ENCODE measurements at places on chromosomes 12 and 14.

GRCh38 chr12:9773216-9773877 lies 12.6 kb upstream of the CD69 start:
- no peak for DNase-seq

GRCh38 chr14:63852271-63852816 lies 460 bp upstream of the SYNE2 start:
- no peak for DNase-seq

DNA sequence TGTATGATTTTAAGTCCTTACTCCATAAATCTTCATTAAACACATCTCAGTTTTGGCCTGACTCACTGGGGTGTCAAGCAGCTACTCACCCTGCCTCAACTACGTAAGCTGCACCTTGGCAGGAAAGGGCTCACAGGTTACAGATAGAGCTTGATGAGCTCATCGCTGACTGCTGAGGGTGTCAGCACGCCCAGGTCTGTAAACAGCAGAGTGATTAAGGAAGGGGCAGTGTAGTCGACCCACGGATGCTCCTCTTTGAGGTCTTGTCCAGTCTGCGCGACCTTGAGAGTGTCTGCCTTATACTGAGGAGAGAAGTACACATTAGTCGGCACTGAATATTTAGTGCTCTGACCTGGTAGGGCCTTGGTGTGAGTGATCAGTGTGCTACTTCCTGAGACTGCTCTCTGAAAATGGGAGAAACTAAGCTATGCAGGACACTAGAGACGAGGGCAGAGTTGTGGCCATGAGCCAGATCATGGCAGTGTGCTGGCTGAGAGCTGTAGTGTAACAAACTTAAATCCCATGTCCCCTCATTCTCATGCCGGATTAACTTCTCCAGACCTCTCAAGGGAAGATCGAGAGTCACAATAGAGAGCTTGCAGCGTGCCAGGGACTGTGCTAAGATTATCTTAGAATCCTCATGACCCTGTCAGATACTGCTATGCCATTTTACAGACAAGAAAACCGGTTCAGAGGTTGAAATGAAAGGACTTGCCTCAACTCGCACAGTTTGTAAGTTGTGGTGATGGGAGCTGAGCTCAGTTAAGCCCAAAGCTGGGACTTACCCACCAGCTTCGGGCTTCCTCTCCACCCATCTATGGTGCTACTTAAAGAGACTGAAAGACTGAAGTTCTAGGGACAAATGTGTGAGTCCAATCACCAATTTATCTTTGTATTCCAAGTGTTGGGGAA lies 11.6 kb downstream of the EIF2B1 start:
- DNase-seq: no peak

DNA sequence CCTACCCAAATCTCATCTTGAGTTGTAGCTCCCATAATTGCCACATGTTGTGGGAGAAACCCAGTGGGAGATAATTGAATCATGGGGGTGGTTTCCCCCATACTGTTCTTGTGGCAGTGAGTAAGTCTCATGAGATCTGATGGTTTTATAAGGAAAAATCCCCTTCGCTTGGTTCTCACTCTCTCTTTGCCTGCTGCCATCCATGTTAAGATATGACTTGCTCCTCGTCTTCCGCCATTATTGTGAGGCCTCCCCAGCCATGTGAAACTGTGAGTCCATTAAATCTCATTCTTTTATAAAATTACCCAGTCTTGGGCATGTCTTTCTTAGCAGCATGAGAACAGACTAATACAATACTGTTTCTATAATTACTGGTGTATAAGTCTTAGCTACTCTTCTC lies 6.5 kb upstream of the BCAT1 start:
- no peak for DNase-seq

- DNase-seq: no peak
Measured at GRCh38 chr12:87376722-87377121, 652.5 kb downstream of the C12orf50 start.

DNA sequence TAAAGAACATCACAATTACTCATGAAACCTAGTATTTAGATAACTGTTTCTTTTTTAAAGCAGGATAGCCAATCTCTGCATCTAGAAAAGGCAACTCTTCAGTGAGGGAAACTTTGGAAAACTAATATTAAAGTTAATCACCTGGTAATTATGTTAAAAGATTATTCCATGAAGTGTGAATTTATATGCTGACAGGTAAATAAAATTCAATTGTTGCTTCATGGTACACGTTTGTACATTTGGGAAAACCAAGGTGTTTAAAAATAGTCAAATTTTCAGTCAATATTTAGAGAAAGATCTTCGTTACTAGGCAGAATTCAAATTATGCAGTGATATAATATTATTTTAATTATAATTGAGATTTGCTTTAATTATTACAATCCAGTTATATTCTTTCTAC lies 100.1 kb upstream of the LRFN5 start:
- no peak for DNase-seq

DNA sequence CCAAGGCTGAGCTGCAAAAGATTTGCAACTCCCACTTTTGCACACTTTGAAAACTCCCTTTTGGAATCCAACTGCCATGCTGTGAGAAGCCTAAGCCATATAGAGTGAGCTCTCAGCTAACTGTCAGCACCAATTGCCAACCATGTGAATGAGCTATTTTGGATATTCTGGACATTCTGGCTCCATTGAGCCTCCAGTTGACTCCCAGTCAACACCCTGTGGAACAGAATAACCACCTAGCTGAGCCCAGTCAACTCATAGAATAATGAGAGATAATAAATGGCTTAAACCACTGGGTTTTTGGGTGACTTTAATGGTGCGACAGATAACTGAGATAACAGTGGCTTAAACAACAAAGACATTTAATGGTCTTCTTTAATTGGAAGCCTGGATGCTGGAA lies 210.1 kb downstream of the SUDS3 start:
- no peak for DNase-seq

- no peak for DNase-seq
Measured at GRCh38 chr12:13085968-13086686, 17.3 kb downstream of the GSG1 start.

GRCh38 chr12:46368138-46368537 lies 4.4 kb downstream of the SLC38A2 start:
- no peak for DNase-seq

DNA sequence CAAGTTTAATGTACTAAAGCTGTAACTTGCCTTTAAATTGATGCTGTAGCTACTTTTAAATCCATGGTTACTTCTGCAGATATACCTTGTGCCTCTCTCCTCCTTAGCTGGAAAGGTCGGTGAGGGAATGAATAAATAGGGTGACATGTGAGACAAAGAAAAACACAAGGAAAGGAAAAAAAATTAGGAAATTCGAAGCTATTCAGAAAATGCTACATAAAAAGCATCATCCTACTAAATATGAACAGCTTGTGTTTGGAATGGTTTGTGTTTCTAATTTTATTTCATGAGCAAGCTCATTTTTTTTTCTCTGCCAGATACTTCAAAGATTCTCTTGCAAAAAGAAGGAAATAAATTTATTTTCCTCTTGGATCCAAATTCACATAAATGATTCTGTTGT lies 186.3 kb upstream of the NUDT4 start:
- no peak for DNase-seq

- no peak for DNase-seq
Measured at GRCh38 chr12:40831916-40832315, 139.7 kb downstream of the CNTN1 start.

DNA sequence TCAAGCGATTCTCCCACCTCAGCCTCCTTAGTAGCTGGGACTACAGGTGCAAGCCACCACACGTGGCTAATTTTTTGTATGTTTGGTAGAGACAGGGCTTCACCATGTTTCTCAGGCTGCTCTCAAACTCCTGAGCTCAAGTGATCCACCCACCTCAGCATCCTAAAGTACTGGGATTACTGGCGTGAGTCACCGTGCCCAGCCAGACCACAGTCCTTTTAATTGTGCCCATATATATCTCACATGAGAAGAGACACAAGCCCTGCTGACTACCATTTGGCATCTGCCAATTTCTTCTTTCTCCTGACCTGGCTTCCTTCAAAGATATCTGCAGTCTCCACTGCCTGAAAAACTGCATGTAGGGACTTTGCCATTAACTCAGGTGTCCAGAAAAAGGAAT lies 142.5 kb downstream of the DPY19L2 start:
- DNase-seq: no peak

DNA sequence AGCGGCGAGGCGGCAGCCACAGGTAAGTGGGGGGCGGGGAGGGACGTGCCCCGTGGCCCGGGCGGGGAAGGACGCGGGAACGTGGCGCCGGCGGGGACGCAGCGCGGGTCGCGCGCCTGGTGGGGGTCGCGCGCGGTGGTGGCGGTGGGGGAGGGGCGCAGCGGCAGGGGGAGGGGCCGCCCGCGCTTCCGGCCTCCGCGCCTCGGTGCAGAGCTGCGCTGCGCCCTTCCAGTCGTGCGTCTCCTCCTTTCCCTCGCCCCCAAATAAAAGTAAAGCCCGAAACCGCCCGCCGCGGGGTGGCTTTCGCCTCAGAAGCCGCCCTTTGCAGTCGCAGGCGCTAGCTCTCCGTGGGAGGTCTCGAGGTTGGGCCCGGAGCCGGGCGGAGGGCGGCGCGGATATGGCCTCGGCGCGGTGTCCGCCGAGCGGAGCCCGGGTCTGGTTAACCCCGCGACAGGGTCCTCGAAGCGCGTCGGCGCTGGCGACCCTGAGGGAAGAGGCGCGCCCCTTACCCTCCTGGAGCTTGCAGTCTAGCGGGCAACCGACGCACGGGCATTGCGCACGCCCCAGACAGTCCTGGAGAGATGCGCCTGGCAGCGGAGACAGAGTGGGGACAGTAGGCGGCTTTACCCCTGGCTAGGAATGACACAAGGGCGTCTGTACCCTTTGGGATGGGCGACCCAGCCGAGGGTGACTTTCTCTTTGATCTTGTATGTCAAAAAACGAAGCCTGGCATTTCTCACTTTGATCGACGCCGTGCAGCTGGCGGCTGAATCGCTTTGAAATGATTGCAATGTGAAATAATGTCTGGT lies 589 bp downstream of the ATF1 start:
- DNase-seq: peak; percentile 70

DNA sequence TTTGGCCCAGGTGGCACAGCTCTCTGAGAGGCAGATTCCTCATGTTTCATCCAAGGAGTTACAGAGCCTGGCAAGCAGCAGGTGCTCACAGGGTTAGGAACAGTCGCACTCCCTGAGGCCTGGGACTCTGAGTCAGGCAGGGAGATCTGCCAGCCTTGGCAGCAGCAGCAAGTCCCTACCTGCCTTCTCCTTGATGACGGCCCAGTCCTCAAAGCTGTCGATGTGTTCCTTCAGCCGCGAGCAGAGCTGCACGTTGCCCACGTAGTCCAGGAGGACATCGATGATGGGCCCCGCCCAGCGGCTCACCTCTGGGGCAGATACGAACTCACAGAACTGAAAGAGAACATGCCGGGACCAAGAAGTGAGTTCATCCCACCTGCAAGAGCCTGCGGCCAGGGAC lies 10.4 kb downstream of the FAM181A start:
- no peak for DNase-seq

DNA sequence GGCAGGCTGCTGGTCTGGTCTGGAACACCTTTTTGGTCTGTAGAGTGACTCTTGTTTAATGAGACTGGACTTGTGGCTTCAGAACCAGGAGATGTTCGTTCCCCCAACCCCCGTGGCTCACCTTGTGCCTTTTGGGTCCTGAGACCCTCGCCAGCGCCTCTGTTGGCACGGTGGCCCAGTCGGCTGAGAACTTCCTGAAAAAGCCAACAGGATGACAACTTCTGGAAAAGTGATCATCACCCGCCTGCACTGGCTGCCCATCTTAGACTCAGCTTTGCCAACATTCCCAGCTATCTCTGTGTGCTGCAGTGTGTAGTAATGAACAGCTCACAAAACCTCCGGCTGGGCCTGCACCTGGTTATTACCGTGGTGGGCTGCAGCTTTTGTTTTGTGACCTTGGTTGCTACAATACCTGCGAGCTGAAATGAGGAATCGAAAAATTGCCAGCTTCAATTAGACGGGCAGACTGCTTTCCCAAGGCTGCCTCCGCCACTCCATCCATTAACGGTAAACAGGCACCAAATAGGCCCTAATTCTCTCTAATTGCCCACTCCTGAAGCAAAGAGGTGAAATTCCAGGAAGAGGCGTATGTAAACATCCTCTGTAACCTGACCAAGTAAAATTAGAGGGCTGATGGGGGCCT lies 16.0 kb downstream of the MEG3 start:
- no peak for DNase-seq

GRCh38 chr14:64278458-64278857 lies 15.7 kb downstream of the ESR2 start:
- DNase-seq: no peak

DNA sequence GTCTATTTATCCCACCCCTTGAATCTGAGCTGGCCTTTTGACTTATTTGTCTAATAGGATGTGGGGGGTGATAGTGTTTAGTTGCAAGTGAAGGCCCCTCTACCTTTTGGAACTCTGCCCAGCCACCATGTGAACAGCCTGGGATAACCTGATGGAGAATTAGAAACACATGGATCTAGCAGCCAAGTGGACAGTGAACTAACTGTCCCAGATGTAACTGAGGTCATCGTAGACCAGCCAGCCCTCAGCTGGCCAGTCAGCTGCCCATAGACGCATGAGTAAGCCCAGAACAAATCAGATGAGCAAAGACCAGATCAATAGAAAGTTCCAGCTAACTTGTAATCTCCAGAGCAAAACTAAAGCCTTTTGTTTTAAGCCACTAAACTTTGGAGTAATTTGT lies 19.0 kb downstream of the KLRB1 start:
- no peak for DNase-seq

GRCh38 chr14:72644758-72645489 lies 249.0 kb downstream of the DPF3 start:
- DNase-seq: no peak

- DNase-seq: no peak
Measured at GRCh38 chr12:45762185-45763110, 32.9 kb downstream of the ARID2 start.

- no peak for DNase-seq
Measured at GRCh38 chr14:34437729-34438080, 24.3 kb downstream of the SPTSSA start.

DNA sequence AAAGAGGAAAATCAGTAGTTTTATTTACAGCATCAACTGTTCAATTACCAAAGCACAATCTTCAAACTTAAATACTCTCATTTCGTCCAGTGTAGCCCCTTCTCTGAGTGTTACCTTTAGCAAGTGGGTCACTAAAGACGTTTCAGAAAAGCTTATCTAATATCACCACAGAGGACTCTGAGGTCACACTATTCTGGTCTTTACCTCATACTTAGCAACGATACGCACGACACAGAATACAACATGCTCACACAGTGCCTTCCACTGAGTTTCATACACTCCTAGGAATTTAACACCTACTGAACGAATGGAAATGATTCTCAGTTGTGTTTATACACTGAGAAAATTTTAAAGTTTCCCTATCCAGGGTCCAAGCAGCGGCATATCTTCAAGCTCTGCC lies 2.0 kb downstream of the SYT10 start:
- no peak for DNase-seq

- DNase-seq: no peak
Measured at GRCh38 chr12:52794479-52795331, 1.2 kb downstream of the KRT3 start.

- no peak for DNase-seq
Measured at GRCh38 chr12:95709152-95709551, 81.4 kb downstream of the NTN4 start.

- DNase-seq: no peak
Measured at GRCh38 chr12:2776129-2776806, 18.5 kb upstream of the FKBP4 start.

Measured in memory B cell (primary cell).